ENCODE measurements at places on chromosomes 16 and 17.

DNA sequence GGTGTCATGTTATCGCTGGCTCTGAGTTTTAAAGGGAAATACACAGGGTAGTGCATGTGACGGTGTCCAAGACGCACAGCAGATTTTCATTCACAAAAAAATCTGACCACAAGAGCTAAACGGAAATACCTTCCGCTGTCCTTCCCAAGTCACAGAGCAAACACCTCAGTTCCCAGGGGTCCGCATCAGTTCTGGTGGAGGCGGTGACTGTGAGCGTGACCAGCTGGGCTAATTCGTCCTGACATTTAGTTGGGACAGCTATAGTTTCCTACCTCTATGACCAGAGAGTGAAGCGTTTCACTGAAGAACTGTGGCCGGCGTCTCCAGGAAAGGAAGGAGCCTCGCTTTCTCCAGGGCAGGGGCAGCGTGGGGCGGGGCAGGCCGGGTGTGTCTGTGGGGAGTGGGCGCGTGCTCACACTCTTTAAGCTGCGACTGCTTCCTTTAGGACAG, 10.5 kb upstream of the FASN start:
- DNase-seq = no peak

DNA sequence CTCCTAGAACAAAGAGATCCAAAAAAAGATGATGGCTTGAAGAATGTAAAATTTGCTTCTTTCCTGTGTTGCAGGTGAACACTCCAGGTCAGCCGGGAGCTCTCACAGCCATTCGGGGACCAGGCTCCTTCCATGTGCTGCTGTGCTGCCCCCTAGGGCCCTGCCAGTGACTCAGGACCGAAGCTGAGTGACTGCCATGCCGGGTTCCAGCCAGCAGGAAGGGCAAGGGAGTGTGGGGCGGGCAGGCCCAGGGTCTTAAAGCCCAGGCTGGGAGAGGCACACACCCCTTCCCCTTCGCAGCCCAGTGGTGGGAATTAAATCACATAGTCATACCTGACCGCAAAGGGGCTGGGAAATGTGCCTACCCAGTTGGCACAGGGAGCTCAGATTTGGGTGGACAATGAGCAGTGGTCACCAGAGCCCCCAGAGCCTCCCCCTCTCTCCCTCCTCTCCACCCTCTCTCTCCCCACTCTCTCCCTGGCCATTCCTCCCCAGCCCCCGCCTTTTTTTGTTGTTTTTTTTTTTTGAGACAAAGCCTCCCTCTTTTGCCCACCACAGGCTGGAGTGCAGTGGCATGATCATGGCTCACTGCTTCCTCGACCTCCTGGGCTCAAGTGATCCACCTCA, 11.5 kb downstream of the EPOP start:
- DNase-seq = peak; percentile 23

DNA sequence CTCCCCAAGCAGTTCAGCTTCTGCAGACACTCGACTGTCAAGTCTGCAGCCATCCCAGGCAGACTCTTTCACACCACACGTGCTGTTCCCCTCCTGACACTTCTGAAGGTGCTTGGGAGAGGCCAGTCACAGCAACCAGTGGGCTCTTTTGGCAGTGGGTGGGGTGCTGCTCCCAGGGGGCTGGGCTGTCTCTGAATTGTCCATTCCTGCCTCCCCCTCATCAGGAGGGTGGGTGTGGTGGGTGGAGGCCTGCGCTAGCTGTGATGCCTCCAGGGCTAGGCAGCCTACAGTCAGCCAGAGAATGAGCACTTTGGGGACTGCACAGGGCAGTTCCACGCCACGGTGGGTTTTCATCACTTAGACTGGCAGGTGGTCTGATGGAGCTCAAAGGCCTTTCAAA, 10.3 kb downstream of the STARD3 start:
- DNase-seq = no peak

DNA sequence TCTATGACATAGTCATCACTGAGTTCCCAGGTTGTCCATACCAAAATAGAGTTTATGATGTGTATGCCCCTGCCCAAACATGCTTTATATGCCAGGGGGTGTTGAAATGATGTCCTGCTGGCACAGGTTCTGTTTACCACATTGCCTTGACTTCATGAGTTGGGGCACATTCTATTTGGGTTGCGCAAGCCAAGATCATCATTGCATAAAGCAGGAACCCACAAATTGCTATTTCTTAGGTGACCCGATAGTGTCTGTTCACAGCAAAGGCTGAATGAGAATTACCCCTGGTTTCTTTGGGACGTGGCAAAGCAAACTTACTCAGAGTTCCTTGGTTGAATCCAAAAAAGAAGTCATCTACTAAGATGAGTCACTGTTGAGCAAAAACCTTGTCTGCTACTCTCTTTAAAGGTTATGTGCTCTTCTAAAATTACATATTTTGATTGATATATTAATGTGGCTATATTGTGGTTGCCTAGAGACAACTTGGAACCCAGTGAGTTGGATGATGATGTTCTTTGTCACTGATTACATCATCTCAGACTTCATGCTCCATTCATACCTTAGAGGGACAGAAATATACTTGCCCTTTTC, 912.6 kb upstream of the SOX9 start:
- DNase-seq = no peak

DNA sequence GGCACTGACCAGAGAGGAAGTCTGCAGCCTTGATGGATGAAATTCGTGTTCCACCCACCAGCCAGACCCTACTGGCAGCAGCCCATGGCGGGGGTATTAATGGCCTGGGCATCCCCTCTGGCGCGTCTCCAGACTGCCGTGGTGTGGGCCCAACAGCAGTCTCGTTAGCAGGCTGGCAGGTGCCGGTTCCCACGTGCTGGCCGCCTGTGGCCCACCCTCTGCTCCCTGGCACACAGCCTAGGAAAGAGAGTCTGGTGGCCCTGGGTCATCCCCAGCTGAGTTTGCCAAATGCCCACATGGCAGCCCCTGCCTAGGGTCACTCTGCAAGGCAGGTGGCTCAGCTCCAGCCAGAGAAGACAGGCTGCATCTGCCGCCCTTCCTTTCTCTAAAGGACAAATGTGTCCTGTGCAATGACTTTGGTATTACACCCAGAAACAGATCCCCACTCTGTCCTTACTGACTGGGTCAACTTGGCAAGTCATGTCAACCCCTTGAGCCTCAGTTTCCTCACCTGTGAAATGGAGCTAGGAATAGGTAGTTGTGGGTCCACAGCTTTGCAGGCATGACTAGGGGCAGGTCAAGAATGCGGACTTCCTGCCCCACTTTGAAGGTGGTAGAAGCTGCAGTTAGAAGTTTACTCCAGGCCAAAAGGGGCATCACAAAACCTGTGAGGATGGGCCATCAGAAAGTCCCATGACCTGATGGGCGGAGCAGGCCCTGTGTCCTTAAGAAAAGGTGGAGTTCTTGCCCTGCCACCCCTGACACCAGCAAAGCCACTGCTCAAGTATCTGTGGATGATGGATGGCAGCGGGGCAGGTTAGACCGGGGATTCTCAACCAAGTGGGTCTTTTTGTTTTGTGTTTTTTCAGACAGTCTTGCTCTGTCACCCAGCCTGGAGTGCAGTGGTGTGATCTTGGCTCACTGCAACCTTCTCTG, 76.6 kb downstream of the ABCC6 start:
- DNase-seq = no peak

- DNase-seq = no peak
Observed at GRCh38 chr17:74571621-74572270, 4.4 kb upstream of the CD300H start.

GRCh38 chr17:265718-266117, 84.3 kb upstream of the DOC2B start:
- no peak for DNase-seq

GRCh38 chr17:7405350-7406234, 1.7 kb upstream of the TMEM256 start:
- DNase-seq = no peak

DNA sequence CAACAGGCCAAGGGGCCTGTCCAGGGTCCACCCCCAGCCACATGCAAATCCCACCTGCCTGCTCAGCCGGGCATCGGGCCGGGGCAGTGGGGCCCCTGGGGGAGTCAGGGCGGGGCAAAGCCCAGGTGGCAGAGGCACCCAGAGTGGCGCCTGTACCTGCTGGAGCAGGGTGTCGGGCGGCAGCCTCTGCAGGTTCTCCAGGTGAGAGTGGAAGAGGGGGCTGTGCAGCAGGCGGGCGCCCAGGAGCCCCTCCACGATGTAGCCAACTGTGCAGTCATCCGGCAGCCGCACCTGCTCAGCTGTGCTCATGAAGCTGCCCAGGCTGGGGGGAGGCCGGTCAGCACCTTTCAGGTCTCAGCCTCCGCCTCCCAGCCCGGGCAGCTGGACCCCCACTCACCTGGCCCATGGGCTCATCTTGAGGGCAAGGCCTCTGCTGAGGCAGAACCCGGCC, 2.1 kb downstream of the RFNG start:
- DNase-seq = no peak

Measured in NCI-H748 treated with DMSO at 0.1 percent for 48 hours (cell line).